ENCODE measurements at places on chromosomes 11 and 22. TPM values are rescaled to one million over a fixed set of nuclear protein-coding genes. Genes with fewer than 3 reads are reported as not detected.

Gene SAA2
- 0.38 TPM for total RNA-seq

Gene HBB
- 273 TPM for total RNA-seq

Gene CYTH4
- total RNA-seq: 16.2 TPM

Gene IGLL1
- total RNA-seq: not detected

Gene OTOG
- total RNA-seq: not detected

Gene SLCO2B1
- 220 TPM for total RNA-seq

Gene C2CD3
- total RNA-seq: 29.8 TPM

Gene ZNF215
- 3.7 TPM for total RNA-seq

Gene GLYATL1
- not detected for total RNA-seq

Gene DNAJB7
- not detected for total RNA-seq

Gene NPAS4
- total RNA-seq: not detected

Gene P2RY6
- total RNA-seq: 2.2 TPM

Gene PGR
- total RNA-seq: 2.2 TPM

Measured in left lung (tissue), 14 donors.